Hepatocyte (in vitro differentiated cells): ENCODE measurements at places on chromosomes 3 and 15. TPM values are rescaled to one million over a fixed set of nuclear protein-coding genes. Genes with fewer than 3 reads are reported as not detected.
A peak's percentile ranks its signal among the peaks of the same experiment; 100 is the strongest.

The ZBTB11 gene
- 19.0 and 20.1 TPM in 2 replicates for total RNA-seq

The GNL3 gene
- total RNA-seq, result 84.8 and 93.3 TPM in 2 replicates

The SPRED1 gene
- total RNA-seq, result 18.6 and 23.2 TPM in 2 replicates

The TEX9 gene
- 7.4 and 9.0 TPM in 2 replicates for total RNA-seq

The TRPM1 gene
- total RNA-seq, result not detected in 2 replicates

- peak; percentile 94 for DNase-seq
These were observed 76.0 kb downstream of the TAMM41 start for GRCh38 chr3:11770477-11771391.

- no peak for DNase-seq
These were observed 54.1 kb downstream of the LPP start for GRCh38 chr3:188207941-188208515.

GRCh38 chr15:70050441-70050840, 47.3 kb downstream of the TLE3 start:
- DNase-seq, result no peak

- no peak for DNase-seq
These were observed 72.9 kb downstream of the DAPK2 start for GRCh38 chr15:63973212-63974009.

DNA sequence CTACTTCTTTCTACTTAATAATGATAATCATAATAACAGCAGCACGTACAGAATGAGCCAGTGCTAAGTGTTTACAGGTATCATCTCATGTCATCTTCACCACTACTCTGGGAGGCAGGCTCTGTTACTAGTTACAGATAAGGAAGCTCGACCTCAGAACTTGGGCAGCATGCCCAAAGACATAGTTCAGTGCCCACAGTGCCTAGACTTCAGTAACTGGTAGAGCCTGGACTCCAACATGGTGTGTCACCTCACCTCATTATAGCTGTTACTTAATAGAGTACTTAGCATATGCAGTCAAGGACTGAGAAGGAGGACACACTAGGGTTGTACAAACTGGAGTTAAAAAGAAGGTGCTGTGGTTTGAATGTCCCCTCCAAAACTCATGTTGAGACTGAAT, 7.6 kb downstream of the GADL1 start:
- no peak for DNase-seq

DNA sequence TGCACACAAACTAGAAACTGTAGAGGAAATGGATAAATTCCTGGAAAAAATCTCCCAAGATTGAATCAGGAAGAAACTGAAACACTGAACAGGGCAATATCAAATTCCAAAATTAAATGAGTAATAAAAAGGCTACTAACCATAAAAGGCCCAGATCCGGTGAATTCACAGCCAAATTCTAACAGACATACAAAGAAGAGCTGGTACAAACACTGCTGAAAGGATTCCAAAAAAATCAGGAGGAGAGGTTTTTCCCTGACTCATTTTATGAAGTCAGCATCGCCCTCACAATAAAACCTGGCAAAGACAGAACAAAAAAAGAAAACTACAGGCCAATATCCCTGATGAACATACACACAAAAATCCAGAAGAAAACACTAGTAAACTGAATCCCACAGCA, 462.4 kb upstream of the THBS1 start:
- DNase-seq, result no peak

DNA sequence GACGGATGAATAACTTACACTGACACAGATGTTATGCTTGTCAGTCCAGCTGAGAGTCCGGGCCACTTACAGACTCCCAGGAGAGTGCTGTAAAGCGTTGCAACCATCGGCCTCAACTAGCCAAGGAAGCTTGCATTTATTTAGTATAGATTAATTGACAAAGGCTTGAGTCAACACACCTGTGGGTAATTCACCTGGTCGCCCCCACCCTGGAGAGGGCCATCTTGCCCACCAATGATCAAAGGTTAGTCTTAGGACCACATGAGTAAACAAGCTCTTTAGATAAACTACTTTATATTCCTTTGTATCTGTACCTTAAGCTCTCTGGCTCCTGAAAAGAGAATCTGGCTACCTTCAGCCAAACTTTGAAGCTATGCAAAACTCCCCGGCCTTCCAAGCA, 51.0 kb downstream of the PAK2 start:
- no peak for DNase-seq

GRCh38 chr15:51234176-51234927, 104.0 kb downstream of the CYP19A1 start:
- DNase-seq, result no peak
